Stimulated activated CD4-positive, alpha-beta T cell treated with anti-CD3 and anti-CD28 coated beads, TNF-alpha, amount 100 ng/mL, for 1 hour (primary cell): ENCODE measurements at places on chromosomes 11 and 22.

GRCh38 chr22:30027169-30027568, 53.1 kb upstream of the HORMAD2 start:
- no peak for DNase-seq

GRCh38 chr22:39583066-39583667, 12.6 kb downstream of the CACNA1I start:
- no peak for DNase-seq

GRCh38 chr11:73237471-73238290, 19.6 kb downstream of the P2RY2 start:
- DNase-seq = no peak

- DNase-seq = no peak
These were observed 13.7 kb downstream of the ABCC8 start for GRCh38 chr11:17462940-17463339.

DNA sequence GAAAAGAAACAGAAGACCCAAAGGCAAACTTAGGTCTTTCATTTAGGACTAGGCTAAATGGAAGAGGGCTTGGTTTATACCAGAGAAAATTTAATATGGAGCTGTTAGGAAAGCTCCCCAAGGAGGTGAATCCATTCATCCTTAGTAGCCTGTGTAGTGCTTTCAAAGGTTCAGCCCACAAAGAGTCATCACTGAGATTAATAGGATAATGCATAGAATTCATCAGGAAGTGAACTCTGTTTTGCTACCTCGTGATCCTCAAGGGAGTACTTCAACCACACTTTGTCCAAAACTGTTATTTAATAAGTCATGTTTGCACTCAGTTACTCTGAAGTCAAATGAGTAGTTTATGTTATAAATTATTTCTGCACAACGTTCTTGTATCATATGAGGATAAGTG, 43.3 kb upstream of the MMP7 start:
- DNase-seq = no peak

DNA sequence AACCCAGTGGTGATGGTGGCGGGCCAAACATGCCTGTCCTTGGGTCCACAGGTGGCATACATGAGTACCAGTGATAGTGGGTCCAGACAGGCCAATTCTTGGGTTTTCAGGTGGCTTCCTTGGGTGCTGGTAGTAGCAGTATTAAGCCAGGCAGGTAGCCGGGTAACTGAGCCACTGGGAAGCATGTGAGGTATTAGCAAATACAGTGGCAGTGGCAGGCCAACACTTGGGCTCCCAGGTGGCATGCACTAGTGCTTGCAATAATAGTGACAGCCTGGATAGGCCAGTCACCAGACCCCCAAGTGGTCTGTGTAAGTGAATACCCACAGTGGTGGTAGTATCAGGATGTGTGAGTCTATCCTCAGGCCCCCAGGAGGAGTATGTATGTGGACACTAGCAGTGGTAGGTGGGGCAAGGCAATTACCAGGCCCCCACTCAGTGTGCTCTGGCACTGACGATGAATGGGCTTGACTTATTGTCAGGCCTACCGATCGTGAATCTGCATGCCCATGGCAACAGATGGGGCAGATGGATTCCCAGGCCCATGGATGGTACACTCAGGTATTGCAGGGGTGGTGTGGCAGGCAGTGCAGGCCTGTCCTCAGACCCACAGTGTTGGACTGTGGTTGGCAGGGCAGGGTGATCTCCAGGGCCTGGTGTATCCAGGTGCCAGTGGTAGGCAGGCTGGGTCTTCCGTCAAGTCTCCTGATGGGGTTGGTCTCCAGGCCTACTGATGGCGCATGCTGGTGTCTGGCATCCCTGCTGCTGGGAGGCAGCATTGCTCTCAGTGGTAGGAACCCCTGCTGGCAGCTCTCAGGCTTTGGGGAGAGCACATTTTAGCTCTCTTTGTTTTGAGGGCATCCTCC, 840.7 kb downstream of the FAM181B start:
- DNase-seq = no peak

GRCh38 chr22:33255791-33256190, 197.6 kb upstream of the SYN3 start:
- no peak for DNase-seq
